ENCODE measurements at places on chromosomes 2 and 18.
A peak's percentile ranks its signal among the peaks of the same experiment; 100 is the strongest.

DNA sequence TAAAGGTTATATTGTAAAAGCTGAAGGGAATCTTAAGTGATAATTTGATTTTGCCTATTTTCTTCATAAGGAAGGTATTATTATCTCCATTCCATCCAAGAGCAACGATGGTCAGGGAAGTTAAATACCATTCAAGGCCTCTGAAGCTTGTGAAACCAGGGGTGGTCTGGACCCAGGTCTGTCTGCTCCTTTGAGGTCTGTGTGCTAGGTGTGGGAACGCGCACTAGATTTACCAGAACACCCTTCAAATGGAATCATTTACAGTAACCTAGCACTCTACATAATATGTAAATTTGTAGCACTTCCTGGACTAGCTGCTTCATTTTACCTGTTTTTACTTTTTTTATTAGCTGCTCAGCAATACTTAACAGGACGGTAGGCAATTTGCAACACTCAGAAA is 6.4 kb upstream of the TRIB2 start:
- no peak for DNase-seq

- DNase-seq = no peak
These were observed 79.3 kb upstream of the ITPRID2 start for GRCh38 chr2:181812106-181812743.

- DNase-seq = no peak
These were observed 77.0 kb downstream of the SMIM21 start for GRCh38 chr18:75350512-75350839.

GRCh38 chr18:41022484-41022883 is 932.5 kb upstream of the PIK3C3 start:
- peak; percentile 64 for DNase-seq
